NCI-H1417 treated with DMSO at 0.1 percent for 48 hours (cell line): ENCODE measurements at places on chromosomes 16 and 17.

DNA sequence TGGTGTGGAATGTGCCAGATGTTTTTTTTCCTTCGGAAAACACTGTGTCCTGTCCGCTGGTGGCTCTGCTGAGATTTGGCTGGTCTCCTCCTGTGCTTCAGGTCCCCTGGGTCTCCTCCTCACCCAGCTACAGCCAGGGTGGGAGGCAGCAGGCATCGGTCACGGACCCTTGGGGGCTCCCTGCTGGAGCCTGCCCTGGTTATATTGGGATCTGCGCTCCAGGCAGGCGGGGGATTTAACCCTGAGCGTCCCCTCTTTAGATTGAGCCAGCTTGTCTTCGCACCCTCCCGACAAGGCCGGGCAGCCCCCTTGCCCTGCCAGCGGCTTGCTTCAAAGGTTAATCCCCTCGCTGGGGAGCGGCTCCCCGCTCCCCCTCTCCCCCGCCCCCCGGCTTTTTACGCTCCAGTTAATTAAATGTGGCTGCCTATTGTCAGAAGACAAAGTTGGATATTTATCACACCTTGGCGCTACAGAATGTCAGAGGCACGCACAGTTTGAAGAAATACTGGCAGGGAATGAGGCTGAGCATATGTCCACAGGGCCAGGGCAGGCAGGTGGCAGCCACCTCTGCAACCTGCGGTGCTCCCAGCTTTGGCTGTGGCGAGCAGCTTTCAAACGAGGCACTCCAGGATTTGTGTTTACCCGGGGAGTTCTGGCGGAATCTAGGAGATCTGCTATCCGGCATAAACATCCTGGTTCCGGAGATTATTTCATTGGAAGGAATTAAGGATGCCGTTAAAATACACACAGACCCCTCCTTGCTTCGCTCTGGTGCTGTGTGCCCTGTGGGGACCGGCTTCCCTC, 38.2 kb upstream of the GSE1 start:
- DNase-seq: no peak

DNA sequence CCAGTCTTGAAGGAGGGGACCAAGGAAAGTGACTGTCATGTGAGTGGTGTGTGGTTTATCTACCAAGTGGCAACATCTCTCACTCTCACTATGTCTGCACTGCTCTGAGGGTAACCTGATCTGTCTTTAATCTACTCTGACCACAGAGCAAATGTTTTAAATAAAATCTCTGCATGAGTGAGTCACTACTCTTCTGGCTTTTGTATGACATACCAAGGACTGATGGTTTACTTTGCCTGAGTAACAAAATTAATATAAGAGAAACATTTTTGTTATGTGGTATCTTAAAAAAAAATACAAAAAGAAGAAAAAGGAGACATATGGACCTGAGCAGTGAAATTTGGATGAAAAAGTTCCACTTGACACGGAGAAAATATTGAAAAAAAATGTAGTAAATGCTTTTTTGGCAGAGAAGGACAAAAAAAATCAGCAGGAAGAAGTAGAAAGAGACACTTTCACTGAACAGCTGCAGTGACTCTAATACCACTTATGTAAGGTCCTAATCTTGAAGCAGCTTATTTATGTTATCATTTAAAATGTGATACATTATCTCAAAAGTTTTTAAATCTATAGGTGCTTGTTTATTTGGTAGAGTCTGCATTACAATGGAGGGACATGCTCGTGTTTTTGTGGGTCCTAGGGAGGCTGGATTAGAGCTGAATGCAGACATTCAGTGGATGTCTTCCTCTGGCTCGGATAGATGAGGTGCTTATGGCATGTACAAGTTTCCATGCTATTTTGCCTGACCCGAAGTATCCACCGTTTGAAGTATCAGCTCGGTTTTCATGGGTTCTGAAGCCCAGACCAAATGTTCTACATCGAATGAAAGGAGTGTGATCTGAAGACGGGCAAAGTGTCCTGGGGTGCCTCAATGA, 240.7 kb downstream of the MAP2K6 start:
- DNase-seq: no peak

DNA sequence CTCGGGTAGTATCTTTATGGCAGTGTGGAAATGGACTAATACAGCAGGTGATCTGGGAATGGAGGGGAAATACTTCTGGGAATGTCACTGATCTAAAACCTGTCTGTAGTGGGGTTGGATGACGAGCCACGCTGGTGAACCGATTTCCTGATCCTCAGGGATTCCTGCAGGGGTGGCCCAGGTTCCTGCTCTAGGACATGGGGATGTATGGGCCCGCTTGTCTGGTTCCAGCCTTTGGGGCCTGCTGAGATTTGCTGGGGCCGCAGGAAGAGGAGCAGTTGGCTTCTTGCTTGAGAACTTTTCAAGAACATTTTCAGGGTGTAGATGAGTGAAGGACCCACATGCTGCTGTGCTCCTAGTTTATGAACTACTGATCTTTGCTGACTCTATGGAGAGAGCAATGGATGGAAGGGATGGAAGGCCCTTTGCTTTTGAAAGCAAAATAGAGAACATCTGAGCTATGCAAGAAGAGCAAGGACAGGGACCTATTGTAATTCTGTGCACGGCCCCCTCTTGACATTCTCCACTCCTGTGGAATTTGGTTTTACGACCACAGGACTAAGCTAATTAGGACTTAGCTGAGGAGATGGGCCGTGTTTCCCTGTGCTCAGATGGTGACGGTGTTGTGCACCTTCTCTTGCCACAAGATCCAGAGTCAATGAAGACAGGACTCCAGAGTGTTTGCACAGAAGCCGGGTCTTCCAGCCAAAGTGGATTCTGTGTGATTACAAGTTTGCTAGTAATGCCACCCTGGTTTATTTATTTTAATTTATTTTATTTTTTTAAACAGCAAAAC, 90.5 kb downstream of the SEC14L1 start:
- DNase-seq: no peak

- DNase-seq: no peak
Measured at GRCh38 chr17:71849783-71850768, 270.7 kb upstream of the SOX9 start.

DNA sequence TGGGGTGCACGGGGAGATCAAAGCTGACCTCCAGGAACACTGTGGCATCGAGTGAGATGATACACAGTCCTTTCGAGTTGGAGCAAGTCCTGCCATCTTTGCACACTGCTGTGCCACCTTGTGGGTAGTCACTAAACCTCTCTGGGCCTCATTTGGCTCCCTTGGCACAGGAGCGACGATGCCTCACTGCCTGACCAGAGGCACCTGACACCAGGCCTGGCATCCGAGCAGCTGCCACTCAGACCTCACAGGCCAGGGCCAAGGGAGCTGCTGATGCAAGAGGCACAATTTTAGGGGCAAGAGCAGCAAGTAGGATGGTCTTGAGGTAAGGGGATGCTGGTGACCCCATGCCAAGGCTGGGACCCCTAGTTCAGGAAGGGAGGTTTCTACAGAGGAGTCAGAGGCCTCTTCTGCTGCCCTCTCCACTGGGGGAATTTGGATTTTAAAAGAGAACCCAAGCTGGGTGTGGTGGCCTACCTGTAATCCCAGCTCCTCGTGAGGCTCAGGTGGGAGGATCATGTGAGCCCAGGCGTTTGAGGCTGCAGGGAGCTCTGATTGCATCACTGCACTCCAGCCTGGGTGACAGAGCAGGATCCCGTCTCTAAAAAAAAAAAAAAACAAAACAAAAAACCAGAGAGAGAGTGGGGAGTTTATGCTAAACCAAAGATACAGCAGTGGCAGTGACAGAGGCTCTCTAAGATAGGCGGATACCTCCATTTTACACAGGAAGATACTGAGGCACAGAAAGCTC, 6.7 kb upstream of the ADGRG1 start:
- no peak for DNase-seq

GRCh38 chr16:11572301-11572995, 14.3 kb downstream of the LITAF start:
- DNase-seq: no peak

- no peak for DNase-seq
Measured at GRCh38 chr16:68234188-68235107, 1.5 kb downstream of the ESRP2 start.

GRCh38 chr17:48647103-48647962, 21.2 kb upstream of the HOXB9 start:
- DNase-seq: no peak

DNA sequence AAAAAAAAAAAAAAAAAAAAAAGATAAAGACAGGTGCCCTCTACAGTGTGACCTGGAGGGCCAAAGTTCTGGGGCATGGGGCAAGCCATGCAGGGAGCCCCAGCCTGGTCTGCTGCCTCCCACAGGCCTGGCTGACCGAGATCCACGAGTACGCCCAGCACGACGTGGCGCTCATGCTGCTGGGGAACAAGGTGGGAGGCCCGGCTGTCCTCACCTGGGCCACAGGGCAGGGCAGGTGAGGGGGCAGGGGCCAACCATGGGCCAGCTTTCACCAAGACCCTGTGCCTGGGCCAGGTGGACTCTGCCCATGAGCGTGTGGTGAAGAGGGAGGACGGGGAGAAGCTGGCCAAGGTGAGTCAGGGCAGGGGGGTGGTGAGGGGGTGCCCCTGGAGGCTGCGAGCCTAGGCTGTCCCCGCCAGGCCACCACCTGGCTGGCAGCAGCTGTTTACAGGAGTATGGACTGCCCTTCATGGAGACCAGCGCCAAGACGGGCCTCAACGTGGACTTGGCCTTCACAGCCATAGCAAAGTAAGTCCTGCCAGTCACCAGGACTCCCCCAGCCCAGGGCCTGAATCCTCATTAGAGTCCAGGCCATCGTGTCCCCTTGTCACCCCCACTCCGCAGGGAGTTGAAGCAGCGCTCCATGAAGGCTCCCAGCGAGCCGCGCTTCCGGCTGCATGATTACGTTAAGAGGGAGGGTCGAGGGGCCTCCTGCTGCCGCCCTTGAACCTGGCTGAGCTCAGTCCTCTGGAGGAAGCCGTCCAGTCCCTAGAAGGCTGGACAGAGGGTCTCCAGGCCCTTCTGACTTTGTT, 2.7 kb upstream of the TRAF7 start:
- DNase-seq: no peak

DNA sequence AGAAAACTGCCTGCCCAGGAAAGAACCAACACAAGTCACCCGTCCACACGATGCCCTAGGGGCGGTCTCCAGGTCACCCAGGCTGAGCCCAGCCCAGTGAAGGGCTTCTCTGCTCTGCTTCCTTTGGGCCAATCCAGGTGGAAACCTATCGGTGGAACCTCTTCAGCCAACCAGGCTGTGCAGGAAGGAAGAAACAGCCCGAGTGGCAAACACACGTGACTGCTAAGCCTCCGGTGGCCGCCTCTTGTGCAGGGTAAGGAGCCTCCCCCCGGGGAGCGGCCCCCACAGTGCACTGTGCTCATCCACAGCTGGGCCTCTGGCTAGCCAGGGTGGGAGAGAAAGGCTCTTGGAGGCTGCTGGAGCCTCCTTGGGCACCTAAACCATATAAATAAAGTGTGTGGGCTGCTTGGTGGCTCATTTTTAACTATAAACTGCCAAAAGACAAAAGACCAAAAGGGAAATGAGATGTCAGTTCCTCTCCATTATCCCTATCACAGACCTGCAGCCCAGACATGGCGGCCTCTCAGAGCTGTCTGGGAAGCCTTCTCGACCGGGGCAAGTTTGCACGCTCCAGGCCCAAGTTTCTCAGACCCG, 2.4 kb downstream of the RTN4RL1 start:
- no peak for DNase-seq

GRCh38 chr16:10541366-10541765, 39.0 kb downstream of the EMP2 start:
- no peak for DNase-seq

DNA sequence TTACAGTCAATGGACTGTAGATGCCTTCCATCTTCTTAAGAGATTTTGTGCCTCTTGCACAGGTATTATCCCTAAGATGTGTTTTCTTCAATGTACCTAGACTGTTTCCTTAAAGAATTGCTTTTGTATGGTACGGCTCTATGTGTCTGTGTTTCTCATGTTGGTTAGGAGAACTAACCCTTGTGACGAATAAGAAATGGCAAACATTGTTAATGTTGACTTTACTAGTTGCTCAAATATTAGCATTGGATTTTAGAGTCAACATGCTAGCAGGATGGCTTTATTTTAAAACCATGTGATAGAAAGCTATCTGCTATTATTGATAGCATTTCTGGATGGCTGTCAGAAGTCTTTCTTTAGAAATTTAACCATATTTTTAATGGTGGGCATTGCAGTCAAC, 34.5 kb downstream of the WWOX start:
- peak; percentile 27 for DNase-seq

DNA sequence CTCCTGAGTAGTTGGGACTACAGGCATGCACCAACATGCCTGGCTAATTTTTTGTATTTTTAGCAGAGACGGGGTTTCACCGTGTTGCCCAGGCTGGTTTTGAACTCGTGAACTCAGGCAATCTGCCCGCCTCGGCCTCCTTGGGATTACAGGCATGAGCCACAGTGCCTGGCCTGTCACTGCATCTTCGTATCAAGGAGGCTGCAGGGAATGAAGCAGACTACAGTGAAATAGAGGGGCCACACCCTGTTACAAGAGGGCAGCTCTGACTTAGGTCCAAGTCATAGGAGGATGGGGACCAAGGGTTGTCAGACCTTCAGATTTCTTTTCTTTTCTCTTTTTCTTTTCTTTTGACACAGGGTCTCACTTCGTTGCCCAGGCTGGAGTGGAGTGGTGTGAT, 28.7 kb downstream of the FA2H start:
- DNase-seq: no peak

DNA sequence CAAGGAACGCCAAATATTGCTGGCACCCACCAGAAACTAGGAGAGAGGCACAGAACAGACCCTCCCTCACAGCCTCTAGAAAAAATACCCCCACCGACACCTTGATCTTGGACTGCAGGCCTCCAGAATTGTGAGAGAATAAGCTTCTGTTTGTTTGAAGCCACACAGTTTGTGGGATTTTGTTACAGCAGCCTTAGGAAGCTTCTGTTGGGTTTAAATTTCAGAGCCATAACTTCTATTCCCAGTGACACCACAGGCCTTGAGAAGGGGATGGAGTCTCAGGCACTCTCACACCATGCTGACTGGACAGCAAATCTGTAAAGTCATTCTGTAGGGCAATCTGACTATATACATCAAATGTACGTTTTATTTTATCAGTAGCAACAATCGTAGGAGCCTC, 38.6 kb downstream of the RNF112 start:
- DNase-seq: no peak

GRCh38 chr16:15490123-15490711, 55.8 kb downstream of the BMERB1 start:
- no peak for DNase-seq

DNA sequence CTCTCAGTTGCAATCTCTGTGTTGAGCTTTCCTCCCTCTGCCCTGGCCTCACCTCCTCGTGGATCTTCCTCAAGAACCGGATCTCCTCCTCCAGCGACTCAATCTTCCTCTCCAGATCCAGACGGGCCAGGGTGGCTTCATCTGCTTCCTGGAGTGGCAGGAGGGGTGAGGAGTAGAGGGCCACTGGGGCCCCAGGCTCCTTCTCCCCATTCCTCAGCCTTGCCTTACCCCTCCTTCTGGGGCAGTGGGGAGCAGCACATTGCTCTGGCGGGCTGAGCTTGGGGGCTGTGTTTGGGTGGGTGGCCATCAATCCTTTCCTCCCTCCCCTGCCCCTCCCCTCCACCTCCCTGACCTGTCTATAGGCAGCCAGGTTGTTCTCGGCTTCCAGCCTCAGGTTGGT, 1.6 kb downstream of the GFAP start:
- no peak for DNase-seq
